ENCODE measurements at places on chromosomes 7 and 10.

GRCh38 chr7:156895024-156895780 lies 2.2 kb upstream of the LMBR1 start:
- DNase-seq = no peak

GRCh38 chr7:44150966-44151941 lies 10.1 kb upstream of the MYL7 start:
- no peak for DNase-seq

DNA sequence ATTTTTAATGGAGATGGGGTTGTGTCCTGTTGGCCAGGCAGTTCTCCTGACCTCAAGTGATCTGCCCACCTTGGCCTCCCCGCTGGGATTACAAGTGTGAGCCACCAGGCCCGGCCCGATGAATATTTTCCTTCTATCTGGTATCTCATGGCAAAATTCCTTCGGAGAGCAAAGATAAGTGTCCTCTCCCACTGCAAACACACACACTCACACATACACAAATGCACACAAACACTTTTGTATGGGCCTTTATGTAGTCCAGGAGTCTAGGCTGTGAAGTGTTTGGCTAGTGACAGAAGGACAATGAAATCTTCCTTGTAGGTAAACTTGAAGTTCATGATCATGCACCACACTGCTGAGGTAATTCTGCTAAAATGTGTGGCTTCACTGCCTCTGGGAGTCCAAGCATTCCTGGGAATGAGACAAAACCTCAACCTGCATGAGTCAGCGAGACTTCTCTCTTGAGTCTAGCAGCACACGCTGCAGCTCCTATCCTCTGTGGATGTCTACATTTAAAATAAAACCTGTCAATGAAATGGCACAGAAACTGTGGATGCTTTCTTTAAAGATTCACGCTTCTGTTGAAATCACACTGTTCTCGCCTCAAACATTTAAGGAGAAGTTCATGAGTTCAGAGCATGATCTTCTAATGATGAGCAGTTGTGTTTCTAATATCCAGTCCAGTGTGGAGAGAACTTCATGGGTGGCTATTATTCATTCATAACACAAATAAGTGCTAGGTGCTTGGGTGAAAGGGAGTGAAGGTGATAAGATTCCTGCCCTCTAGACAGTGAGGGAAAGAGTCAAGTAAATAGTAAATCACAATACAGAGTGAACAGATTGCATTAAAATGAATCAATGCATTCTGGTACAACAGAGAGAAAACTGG lies 96.5 kb downstream of the NRP1 start:
- no peak for DNase-seq

- DNase-seq = no peak
Observed at GRCh38 chr10:18501629-18502028, 149.8 kb downstream of the NSUN6 start.

GRCh38 chr7:74495112-74496086 lies 41.7 kb downstream of the GTF2IRD1 start:
- DNase-seq = no peak

DNA sequence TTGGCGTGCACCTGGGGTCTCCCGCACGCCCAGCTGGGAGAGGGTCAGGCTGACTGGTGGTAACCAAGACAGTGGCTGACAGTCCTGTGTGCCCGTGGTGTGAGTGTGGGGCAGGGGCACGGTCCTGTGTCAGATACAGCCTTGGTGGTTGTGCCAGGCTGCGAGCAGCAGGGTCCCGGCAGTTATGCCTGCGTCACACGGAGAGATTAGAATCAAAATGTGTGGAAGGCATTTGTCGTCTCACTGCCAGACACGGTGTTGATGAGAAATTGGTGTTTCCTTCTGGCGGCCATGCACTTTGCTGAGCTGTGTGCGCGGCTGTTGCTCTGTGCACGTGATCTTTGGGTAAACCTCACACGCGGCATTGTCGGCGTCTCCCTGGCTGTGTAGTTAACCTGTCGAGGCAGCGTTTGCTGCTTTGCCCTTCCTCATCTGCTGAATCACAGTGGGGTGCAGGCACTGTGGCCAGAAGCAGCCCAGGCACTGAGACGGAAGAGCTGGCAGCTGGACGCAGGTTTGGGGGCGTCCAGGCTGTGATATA lies 87.7 kb downstream of the NKX6-2 start:
- DNase-seq = no peak

GRCh38 chr7:26532471-26532870 lies 240.8 kb downstream of the SNX10 start:
- DNase-seq = no peak

GRCh38 chr10:79354141-79354540 lies 6.9 kb downstream of the PPIF start:
- DNase-seq = no peak

GRCh38 chr7:40401406-40401805 lies 266.6 kb downstream of the SUGCT start:
- no peak for DNase-seq

- no peak for DNase-seq
Observed at GRCh38 chr10:649445-649797, 40.0 kb downstream of the DIP2C start.

DNA sequence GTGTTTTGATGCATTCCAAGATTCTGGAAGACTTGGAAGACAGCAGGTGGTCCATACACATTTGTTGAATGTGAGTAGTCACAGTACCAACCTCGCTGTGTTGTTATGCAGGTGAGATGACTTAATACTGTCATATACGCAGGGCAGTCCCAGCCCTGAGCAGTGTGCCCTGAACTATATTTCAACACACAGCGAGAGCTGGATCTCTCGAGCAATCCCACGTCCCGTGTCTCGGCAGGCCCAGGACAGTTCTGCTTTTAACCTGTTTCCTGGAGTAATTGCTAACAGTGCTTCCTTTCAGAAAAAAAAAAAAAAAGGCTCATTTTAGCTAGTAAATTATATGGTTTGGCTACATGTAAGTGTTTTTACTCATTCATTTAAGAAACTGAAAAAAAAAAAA lies 179.7 kb downstream of the PRKCQ start:
- DNase-seq = no peak

GRCh38 chr7:108097703-108098102 lies 32.5 kb downstream of the LAMB4 start:
- no peak for DNase-seq

DNA sequence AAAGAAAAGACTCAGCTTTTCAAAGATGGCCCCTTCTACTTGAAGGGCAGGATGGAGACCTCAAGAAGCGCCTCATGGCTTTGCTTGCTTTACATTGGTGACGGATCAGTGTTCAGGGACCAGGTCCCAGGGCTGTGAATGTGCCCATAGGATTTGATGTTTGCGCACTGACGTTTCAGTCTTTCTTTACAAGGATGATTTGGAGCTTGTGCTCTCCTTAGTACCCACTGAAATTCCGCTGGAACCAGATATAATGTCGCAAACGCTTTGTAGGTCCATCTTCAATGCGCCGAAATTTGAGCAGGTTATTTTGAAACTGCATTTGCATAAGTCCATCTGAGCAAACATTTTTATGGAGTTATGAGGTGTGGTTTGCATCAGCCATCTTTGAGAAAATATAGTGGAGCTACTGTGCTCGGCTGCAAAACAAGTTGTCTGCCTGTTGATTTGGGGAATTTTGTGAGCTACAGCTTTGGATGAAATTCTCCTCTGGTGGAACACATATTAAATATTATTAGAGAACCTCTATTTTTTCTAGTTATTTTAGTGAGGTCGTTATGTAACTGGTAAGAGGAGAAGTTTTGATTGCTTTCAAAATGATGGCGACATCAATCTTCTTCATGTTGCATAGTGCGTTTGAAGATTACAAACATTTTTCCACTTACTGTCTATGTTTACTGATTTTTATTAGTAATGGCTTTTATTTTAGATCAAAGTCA lies 2.4 kb downstream of the RBM20 start:
- DNase-seq = no peak

GRCh38 chr7:77393261-77393660 lies 22.9 kb downstream of the GSAP start:
- no peak for DNase-seq

- no peak for DNase-seq
Observed at GRCh38 chr10:63664341-63664885, 143.2 kb downstream of the REEP3 start.

GRCh38 chr10:125015356-125015944 lies 73.5 kb downstream of the ZRANB1 start:
- no peak for DNase-seq

DNA sequence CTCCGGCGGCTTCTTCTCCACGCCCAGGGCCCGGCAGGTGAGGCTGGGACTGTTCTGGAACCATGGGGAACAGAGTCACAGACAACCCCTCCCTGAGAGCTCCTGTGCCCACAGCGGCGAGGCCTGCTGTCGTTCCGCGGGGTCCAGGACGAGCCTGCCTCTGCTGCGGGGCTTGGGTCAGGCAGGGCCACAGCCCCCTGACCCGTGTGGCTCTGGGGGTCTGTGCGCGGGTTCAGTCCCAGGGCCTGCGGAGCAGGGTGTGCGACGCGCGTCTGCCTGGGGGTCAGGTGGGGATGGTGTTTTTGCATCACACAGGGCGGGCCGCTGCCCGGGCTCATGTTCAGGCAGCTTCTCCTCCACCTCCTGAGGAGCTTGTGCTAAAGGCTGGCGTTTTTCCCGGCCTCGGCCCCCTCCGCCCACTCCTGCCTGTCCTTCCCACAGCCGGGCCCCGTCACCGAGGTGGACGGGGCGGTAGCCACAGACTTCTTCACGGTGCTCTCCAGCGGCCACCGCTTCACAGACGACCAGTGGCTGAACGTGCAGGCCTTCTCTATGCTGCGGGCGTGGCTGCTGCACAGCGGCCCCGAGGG lies 8.4 kb downstream of the AP5Z1 start:
- no peak for DNase-seq

DNA sequence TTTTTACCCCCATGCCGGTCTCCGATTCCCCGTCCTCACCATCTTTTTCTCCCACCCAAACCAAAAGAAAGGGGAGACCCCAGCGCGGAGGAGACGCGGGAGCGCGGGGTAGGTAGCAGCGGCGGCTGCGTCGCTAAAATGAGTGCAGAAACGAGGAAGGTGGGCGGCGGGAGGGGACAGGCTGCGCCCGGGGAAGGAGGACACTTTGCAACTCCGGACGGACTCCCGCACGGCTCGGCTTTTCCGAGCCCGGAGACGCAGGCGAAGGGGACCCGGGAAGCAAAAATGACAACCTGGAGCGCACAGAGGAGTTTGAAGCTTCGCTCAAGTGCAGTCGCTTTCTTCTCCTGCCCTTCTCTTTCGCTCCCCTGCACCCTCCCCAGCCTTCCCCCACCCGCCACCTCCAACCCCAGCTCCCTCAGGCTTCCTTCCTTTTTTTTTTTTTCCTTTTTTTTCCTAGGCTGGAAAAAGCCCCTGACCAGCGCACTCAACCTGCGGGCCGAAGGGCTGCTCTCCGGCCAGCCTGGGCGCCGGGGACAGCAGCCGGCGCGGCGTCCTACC lies 453 bp downstream of the SFMBT2 start:
- no peak for DNase-seq

DNA sequence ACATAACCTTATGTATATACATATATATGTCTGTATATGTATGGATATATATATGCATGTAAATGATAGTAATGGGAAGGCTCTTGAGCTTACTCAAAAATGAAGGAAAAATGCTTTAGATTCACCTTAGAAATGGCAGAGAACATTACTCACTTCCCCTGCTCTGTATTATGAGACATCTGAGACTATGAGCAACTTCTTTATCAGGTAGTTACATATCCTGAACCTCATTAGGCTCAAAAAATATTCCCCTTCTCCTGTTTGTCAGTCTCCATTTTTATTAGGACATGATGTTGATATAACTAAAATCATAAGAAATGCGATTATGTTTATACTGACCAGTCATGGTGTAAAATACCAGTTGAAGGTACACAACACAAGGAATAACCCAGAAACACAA lies 800.1 kb upstream of the ZWINT start:
- DNase-seq = no peak

GRCh38 chr7:121355574-121355973 lies 26.8 kb downstream of the WNT16 start:
- DNase-seq = no peak

DNA sequence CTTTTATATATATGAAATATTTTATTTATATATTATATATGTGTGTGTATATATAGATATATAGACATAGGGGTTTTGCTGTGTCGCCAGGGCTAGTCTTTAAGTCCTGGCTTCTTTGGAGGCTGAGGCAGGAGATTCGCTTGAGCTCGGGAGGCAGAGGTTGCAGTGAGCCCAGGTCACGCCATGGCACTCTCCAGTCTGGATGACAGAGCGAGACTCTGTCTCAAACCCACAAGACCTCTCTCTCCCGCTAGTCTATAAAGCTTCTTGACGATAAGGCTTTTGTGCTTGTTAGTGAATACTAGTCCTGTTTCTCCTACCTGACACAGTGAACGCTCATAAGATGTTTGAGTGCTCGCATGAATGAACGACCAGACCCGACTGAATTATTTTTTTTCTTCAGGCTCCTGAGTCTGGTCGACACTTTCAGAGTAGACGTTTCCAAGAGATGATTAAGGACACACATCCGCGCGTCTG lies 577 bp upstream of the DDX21 start:
- no peak for DNase-seq

DNA sequence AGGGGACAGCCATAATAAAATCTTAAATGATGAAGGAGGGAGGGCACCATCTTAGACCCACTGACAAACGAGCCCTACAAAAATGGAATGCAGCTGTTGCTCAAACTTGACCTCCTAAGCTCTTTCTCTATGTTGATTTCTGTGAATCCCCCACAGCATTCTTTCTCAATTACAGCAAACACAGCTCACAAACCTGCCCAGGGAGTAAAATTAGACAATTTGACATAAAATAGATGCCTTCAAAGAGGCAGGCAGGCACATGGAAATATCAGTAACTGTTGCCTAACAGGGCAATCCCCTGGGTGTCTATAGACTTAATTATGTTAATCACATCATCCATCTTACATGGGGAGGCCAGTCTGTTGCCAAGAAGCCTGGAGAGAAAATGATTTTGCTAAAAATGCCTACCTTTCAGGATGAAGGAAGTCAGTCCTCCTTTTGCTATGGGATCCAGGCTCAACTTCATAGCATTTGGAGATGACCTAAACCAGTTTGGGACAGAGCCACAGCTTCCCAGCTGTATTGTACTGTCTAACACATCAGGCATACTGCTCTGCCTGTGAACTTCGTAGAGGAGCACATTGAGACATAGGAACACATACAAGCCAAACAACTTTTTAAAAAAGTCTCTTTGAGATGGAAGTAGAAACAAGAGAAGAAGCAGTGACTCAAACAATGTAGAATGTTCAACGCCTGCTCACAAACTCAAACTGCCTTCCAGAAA lies 1177.4 kb downstream of the SORCS1 start:
- DNase-seq = no peak

DNA sequence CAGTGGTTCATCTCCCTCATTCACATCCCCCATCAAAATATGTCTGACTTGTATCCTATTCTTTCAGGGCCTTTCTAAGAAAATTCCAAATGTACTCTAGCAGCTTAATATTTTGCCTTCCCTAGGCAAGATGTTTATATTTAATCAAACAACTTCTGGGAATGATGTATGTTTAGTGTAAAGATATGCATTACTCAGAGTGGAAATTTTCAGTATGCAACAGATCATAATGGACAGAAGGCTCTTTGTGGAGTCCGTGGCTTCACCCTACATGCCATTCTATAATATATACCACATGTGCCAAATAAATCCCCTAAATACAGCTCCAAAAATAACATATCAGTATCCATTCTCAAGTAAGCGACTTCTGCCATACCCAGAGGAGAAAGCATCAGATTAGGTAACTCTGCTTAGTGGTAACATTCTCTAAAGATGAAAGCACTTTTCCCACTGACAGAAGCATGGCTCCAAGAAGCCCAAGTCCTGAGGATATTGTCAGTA lies 316.6 kb downstream of the KCNMA1 start:
- no peak for DNase-seq

GRCh38 chr10:3772361-3773171 lies 12.4 kb downstream of the KLF6 start:
- DNase-seq = no peak

GRCh38 chr10:101132636-101133473 lies 1.8 kb downstream of the TLX1 start:
- no peak for DNase-seq

GRCh38 chr10:6650586-6650985 lies 70.5 kb upstream of the PRKCQ start:
- DNase-seq = no peak

Data from stimulated activated CD8-positive, alpha-beta memory T cell treated with anti-CD3 and anti-CD28 coated beads, Interleukin-15, amount 100 ng/mL, for 4 hours (primary cell).